Suppressor macrophage (primary cell): ENCODE measurements at places on chromosomes 16 and 17.
A peak's percentile ranks its signal among the peaks of the same experiment; 100 is the strongest.

- no peak for DNase-seq
These were observed 1.8 kb downstream of the IL27 start for GRCh38 chr16:28504707-28505404.

GRCh38 chr17:28864991-28865849 lies 10.4 kb downstream of the ERAL1 start:
- DNase-seq, result no peak

GRCh38 chr17:77408284-77408683 lies 267.5 kb downstream of the SEC14L1 start:
- DNase-seq, result no peak

DNA sequence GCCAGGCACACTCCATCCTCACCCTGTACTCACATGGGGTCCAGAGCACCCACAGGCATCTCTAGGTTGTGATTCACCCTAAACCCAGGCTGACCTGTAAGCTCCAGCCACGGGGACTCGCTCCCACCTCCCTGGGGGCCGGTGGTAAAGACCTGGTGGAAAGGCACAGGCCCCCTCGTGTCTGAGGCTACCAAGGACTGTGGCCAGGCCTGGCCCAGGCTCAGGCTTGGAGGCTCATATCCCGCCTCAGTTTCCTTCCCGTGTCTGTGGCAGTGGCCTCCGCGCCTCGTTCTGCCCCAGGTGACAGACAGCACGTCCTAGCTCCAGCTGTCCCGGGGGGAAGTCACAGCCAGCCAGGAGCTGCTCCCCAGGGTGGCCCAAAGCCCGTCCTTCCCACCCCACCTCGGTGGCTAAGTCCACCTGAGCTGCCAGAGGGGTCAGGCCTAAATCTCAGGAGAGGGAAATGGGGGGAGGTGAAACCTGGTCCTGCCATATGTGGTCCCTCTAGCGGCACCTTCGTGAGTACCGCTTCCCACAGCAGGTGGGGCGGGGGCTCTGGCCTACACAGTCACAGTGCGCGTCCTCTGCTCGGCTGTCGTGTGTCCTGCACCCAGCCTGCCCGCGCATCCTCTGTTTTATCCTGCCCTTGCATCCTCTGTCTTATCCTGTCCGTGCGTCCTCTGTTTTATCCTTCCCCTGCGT lies 12.6 kb downstream of the CDH15 start:
- no peak for DNase-seq

DNA sequence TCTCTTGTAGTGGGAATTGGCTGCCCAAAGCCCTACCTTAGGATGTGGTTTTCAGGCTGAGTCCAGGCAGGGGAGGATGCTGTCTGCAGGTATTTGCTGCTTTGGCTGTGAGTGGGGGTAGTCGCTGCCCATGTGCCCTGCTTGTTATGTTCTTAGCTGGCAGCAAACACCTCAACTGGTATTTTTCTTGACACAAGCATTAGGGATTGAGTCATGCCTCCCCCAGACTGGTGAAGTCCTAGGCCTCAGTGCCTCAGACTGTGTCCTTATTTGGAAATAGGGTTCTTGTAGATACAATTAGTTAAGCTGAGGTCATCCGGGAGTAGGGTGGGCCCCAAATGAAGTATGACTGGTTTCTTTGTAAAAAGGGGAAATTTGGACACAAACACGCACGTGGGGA lies 808.3 kb upstream of the EEF2KMT start:
- no peak for DNase-seq

GRCh38 chr17:70288540-70289290 lies 119.4 kb downstream of the KCNJ2 start:
- peak; percentile 74 for DNase-seq

DNA sequence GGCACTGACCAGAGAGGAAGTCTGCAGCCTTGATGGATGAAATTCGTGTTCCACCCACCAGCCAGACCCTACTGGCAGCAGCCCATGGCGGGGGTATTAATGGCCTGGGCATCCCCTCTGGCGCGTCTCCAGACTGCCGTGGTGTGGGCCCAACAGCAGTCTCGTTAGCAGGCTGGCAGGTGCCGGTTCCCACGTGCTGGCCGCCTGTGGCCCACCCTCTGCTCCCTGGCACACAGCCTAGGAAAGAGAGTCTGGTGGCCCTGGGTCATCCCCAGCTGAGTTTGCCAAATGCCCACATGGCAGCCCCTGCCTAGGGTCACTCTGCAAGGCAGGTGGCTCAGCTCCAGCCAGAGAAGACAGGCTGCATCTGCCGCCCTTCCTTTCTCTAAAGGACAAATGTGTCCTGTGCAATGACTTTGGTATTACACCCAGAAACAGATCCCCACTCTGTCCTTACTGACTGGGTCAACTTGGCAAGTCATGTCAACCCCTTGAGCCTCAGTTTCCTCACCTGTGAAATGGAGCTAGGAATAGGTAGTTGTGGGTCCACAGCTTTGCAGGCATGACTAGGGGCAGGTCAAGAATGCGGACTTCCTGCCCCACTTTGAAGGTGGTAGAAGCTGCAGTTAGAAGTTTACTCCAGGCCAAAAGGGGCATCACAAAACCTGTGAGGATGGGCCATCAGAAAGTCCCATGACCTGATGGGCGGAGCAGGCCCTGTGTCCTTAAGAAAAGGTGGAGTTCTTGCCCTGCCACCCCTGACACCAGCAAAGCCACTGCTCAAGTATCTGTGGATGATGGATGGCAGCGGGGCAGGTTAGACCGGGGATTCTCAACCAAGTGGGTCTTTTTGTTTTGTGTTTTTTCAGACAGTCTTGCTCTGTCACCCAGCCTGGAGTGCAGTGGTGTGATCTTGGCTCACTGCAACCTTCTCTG lies 76.6 kb downstream of the ABCC6 start:
- no peak for DNase-seq

DNA sequence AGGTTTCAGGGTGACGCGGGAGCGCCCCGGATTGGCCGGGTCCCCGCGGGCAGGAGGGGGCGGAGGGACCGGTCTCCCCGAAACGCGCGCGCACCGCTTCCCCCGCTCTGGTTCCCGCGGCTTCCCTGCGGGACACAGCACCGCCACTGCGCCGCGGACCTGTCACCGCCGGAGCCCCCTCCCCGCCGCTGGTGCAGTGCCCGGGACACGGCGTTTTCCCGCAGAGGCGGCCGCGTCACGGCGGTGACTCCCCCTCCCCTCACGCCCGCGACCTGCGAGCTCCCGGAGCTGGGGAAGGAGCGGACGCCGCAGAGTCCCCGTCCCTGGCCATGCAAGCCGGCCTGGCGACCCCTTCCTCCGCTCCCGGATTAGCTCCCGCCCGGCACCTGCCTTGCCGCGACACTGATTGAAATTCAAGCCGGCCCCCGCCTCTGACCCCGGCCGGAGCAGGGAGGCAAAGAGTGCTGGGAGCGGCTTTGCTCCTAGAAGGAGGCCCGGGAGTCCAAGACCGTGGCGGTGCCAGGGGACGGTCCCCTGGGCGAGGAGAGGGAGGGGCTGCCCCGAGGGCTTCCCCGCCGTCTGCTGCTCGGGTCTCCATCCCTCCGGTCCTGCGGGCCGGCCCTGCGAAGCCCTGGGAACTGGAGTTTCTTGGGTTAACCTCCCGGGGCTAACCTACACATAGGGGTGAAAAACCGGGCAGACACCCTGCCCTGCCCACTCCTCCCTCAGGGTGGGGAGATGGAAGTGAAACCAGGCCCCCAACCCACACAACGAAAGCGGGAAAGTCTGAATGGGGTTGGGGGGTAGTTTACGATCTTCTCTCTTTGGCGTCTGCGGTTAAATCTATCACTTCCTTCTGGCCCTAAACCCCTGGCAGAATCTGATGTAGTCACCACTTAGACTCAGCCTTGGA lies 1.0 kb downstream of the RHBDL3 start:
- DNase-seq, result no peak
